ENCODE measurements at places on chromosomes 16 and 17. TPM values are rescaled to one million over a fixed set of nuclear protein-coding genes. Genes with fewer than 3 reads are reported as not detected.

SCPEP1 gene
- 85.4 TPM for total RNA-seq

RNF227 gene
- total RNA-seq: 9.0 TPM

CEMP1 gene
- not detected for total RNA-seq

PROCA1 gene
- 2.0 TPM for total RNA-seq

CCDC154 gene
- 0.26 TPM for total RNA-seq

ALDH3A1 gene
- total RNA-seq: not detected
